T-helper 17 cell (primary cell): ENCODE measurements at places on chromosomes 2 and 18.

- H3K4me3 ChIP-seq = no peak overlapping the region
- H3K4me1 ChIP-seq = no peaks in the 10 kb centered on the region
- no peaks in the 10 kb centered on the region for H3K36me3 ChIP-seq
- no peak overlapping the region for H3K27ac ChIP-seq
Measured at GRCh38 chr2:118519511-118519910, 327.9 kb downstream of the EN1 start.

DNA sequence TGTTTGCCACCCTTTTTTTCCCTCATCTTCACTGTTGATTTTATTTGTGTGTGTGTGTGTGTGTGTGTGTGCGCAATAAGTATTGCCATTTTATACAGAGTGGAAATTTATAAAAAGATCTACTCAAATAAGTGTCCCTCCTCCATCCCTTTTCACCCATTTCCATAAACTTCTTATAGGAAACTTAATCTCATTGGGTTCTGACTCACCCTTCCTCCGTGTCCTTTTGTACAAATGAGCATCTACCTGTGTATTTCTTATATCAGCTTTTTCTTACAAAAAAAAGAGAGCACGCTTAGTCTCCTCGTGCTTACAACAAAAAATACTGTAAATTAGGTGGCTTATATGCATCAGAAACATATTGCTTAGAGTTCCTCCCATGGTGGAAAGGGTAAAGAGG, 711.2 kb upstream of the CDH7 start:
- DNase-seq = no peak
- no peak overlapping the region for H3K4me3 ChIP-seq
- no peaks in the 10 kb centered on the region for H3K27me3 ChIP-seq

GRCh38 chr2:238965371-238966071, 117.6 kb downstream of the TWIST2 start:
- no peak overlapping the region for H3K27ac ChIP-seq
- peaks cover 35% of the 10 kb centered on the region for H3K27me3 ChIP-seq
- peaks cover 2% of the 10 kb centered on the region for H3K36me3 ChIP-seq
- peaks cover 2% of the 10 kb centered on the region for H3K4me1 ChIP-seq
- DNase-seq = no peak

- DNase-seq = no peak
- H3K27ac ChIP-seq = no peak overlapping the region
- no peaks in the 10 kb centered on the region for H3K27me3 ChIP-seq
- no peaks in the 10 kb centered on the region for H3K36me3 ChIP-seq
Measured at GRCh38 chr2:85957256-85957655, 68.5 kb upstream of the ST3GAL5 start.

GRCh38 chr18:47054369-47054768, 18.9 kb upstream of the ELOA2 start:
- H3K27me3 ChIP-seq = peaks cover 31% of the 10 kb centered on the region
- peaks cover 3% of the 10 kb centered on the region for H3K4me1 ChIP-seq
- DNase-seq = no peak
- no peaks in the 10 kb centered on the region for H3K36me3 ChIP-seq
- H3K27ac ChIP-seq = no peak overlapping the region
- no peak overlapping the region for H3K4me3 ChIP-seq

- no peaks in the 10 kb centered on the region for H3K36me3 ChIP-seq
- no peaks in the 10 kb centered on the region for H3K27me3 ChIP-seq
- H3K27ac ChIP-seq = no peak overlapping the region
Measured at GRCh38 chr2:208671886-208672680, 265.5 kb downstream of the PTH2R start.

- H3K36me3 ChIP-seq = no peaks in the 10 kb centered on the region
- H3K4me3 ChIP-seq = no peak overlapping the region
- DNase-seq = no peak
- H3K27ac ChIP-seq = no peak overlapping the region
- H3K27me3 ChIP-seq = peaks cover 11% of the 10 kb centered on the region
- no peaks in the 10 kb centered on the region for H3K4me1 ChIP-seq
Measured at GRCh38 chr2:35858216-35858615, 497.4 kb upstream of the CRIM1 start.

GRCh38 chr18:10195529-10195928, 258.9 kb upstream of the APCDD1 start:
- H3K27me3 ChIP-seq = peaks cover 6% of the 10 kb centered on the region
- no peak for DNase-seq
- H3K4me3 ChIP-seq = no peak overlapping the region
- no peak overlapping the region for H3K27ac ChIP-seq
- no peaks in the 10 kb centered on the region for H3K4me1 ChIP-seq

GRCh38 chr18:26183395-26184112, 42.7 kb upstream of the TAF4B start:
- no peak for DNase-seq
- no peak overlapping the region for H3K27ac ChIP-seq
- no peaks in the 10 kb centered on the region for H3K36me3 ChIP-seq
- no peaks in the 10 kb centered on the region for H3K27me3 ChIP-seq

DNA sequence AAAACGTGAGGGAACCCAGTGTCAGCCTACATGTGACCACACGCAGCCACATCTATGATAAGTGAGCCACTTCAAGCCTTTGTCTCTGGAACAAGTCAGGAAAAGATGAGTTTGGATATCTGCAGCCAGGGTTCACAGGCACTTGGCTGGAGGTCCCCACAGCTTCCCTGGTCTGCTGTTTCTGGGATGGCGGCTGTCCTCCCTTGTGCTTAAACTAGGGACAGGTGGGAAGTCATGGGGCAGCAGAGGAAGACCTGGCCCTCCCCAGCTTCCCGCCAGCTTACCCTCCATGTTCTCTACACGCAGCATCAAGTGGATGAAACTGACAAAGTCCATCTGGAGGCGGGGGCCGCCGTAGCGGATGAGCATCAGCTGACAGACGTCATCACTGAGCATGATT, 38.5 kb upstream of the GALNT14 start:
- no peak for DNase-seq
- peaks cover 2% of the 10 kb centered on the region for H3K36me3 ChIP-seq
- H3K27me3 ChIP-seq = peaks cover 16% of the 10 kb centered on the region
- no peaks in the 10 kb centered on the region for H3K4me1 ChIP-seq
- no peak overlapping the region for H3K27ac ChIP-seq
- no peak overlapping the region for H3K4me3 ChIP-seq

DNA sequence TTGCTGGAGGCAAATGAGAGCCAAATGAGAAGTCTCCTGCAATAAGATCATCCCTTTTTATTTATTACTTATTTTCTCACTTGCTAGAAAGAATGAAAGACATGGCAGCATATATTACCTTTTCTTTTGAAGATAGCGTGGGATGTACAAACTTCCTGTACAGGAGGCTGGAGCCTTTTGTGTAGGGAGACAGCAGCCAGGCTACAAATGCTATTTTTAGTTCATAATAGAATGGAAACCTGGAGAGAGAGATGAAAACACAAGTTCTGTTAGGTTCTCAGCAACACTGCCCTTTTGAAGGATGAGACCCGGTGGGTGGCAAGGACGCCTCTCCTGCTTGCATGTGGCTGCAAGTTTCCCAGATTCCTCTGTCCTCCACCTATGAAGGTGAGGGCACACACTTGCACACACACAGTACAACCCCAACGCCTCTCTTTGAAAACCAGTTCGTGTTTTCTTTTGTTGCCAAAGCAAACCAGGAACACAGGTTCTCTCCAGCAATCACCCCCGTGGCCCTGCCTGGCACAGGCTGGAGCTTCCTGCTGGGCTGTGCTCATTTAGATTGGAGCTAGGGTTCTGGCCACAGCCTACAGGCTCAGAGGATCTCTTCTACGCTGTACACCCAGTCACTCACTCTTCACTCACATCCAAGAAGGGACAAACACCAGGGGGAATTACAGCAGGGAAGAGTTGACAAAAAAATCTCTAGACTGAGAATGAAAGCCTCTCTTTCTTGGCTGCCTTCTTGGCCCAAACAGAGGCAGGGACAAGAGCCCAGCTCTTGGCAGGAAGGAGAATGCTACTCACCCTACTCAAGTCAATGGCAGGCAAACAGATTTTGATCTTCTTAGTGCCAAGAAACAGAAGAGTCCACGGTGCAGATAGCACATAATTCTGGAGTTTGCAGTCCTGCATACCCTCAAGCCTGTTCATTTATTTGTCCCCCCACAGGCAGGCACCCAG, 55.6 kb downstream of the MRPL35 start:
- H3K27ac ChIP-seq = no peak overlapping the region
- peaks cover 29% of the 10 kb centered on the region for H3K27me3 ChIP-seq
- no peaks in the 10 kb centered on the region for H3K4me1 ChIP-seq
- no peak overlapping the region for H3K4me3 ChIP-seq
- DNase-seq = no peak
- peaks cover 7% of the 10 kb centered on the region for H3K36me3 ChIP-seq

DNA sequence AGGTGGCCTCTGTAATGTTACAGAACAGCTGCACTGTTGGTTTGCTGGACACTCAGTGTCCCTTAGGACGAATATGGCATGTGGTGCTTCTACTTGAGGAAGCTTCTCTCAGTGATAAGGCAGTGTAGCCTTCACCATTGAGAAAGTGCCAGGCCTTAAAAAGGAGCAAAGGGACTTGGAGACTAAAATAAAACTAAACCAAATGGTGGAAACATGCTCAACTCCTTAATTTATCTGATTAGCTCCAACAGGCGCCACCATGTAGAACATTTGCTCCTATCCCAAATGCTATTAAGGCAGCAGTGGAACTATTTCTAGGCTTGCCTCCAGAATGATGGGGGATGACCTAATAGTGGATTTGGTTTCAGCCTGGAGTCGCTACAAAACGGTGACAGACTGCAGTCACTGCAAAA, 77.5 kb upstream of the MYL1 start:
- DNase-seq = no peak
- no peaks in the 10 kb centered on the region for H3K36me3 ChIP-seq
- H3K4me3 ChIP-seq = no peak overlapping the region
- no peaks in the 10 kb centered on the region for H3K4me1 ChIP-seq
- peaks cover 9% of the 10 kb centered on the region for H3K27me3 ChIP-seq

DNA sequence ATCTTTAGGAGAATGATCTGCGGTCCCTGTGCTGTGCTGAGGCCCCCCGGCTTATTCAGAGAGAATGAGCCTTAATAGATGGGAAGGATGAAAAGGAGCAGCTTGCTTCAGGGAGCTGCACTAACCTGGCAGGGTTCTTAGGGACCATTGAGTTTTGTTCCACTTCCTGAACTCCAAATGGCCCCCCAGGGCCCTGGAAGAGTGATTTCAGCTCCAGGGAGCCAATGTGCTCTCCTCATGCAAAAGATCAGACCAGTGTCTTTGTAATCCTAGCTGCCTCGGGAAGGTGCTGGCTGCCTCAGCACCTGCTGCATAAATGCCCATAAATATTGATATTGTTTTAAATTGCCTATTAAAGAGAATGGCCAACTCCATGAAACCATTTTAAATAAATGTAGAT, 210.2 kb downstream of the NCK2 start:
- H3K27me3 ChIP-seq = peaks cover 4% of the 10 kb centered on the region
- no peak overlapping the region for H3K27ac ChIP-seq
- H3K4me1 ChIP-seq = peaks cover 24% of the 10 kb centered on the region
- H3K36me3 ChIP-seq = no peaks in the 10 kb centered on the region

GRCh38 chr2:12036640-12036983, 290.2 kb downstream of the LPIN1 start:
- H3K36me3 ChIP-seq = no peaks in the 10 kb centered on the region
- no peak overlapping the region for H3K4me3 ChIP-seq
- peaks cover 21% of the 10 kb centered on the region for H3K4me1 ChIP-seq
- DNase-seq = no peak

DNA sequence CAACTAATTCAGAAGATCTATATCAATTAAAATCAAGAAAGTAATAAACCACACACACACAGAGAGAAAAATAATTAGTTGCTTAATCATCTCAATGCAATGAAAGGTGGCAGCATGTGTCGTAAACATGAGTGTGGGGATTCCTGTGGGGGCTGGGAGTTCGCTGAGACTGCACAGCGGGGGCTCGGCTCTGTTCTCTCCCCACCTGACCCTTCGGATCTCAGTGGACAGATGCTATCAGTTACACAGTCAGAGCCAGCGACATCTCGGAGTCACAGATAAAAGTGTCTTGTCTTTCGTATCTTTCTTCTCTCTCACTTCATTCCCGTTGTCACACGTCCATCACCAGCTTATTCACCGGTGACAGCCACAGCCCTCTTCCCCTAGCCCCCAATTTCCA, 37.1 kb downstream of the COLEC12 start:
- no peaks in the 10 kb centered on the region for H3K4me1 ChIP-seq
- peaks cover 75% of the 10 kb centered on the region for H3K27me3 ChIP-seq
- no peaks in the 10 kb centered on the region for H3K36me3 ChIP-seq
- no peak for DNase-seq

- no peaks in the 10 kb centered on the region for H3K36me3 ChIP-seq
- no peaks in the 10 kb centered on the region for H3K27me3 ChIP-seq
- no peak for DNase-seq
Measured at GRCh38 chr2:127373362-127374083, 14.3 kb downstream of the MAP3K2 start.

DNA sequence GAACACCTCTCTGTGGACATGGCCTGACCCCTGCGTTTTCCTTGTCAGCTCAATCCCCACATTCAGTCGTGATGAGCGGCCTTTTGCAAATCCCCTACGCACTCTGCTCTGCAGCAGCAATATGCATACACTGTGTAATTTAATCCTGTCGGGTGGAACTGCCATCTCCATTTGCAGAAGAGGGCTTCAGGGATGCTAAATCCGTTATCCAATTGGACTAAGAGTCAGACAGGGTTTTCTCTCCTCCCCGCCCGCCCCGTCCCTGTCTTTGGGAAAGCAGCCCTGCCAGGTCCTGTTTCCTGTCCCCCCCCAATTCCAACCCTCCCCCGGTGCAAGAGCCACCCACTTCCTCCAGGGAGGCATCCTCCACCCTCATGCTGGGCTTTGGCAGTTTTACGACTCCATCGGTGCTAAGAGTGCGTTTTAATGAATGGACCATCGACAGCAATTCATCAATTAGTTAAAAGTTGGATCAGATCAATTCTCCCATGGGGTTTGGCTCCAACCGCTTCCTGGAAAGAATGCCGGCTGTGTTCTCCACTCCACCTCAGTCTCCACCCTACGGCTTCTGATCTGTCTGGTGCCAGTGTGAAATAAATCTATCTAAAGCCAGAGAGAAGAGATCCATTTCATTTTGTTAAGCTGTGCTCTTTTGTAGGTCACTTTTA, 53.5 kb upstream of the ASAP2 start:
- H3K4me3 ChIP-seq = no peak overlapping the region
- peaks cover 49% of the 10 kb centered on the region for H3K27me3 ChIP-seq
- H3K27ac ChIP-seq = no peak overlapping the region
- no peaks in the 10 kb centered on the region for H3K4me1 ChIP-seq

GRCh38 chr18:2952605-2953004, 60.3 kb downstream of the LPIN2 start:
- peaks cover 11% of the 10 kb centered on the region for H3K36me3 ChIP-seq
- peak overlapping the region; percentile 72 for H3K27ac ChIP-seq
- no peaks in the 10 kb centered on the region for H3K27me3 ChIP-seq

DNA sequence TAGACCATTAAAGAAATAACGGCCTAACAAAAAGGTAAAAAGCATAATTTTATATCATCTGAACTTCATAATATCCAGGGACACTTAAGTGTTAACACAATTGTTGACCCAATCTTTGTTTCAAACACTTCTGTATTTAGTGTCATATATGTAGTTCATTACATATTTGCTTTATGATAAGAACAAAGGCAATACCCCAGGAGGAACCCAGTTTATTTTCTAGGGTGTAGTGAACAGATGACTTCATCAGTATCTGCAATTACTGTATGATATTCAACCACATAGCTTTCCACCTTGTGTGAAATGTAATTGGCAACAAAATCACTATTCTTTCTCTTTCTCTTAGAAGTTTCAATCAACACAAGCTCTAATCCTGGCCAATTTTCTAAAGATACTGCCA, 177.8 kb downstream of the SLC39A10 start:
- H3K4me3 ChIP-seq = no peak overlapping the region
- H3K4me1 ChIP-seq = no peaks in the 10 kb centered on the region
- peaks cover 14% of the 10 kb centered on the region for H3K27me3 ChIP-seq
